ENCODE measurements at places on chromosomes 16 and 17.

DNA sequence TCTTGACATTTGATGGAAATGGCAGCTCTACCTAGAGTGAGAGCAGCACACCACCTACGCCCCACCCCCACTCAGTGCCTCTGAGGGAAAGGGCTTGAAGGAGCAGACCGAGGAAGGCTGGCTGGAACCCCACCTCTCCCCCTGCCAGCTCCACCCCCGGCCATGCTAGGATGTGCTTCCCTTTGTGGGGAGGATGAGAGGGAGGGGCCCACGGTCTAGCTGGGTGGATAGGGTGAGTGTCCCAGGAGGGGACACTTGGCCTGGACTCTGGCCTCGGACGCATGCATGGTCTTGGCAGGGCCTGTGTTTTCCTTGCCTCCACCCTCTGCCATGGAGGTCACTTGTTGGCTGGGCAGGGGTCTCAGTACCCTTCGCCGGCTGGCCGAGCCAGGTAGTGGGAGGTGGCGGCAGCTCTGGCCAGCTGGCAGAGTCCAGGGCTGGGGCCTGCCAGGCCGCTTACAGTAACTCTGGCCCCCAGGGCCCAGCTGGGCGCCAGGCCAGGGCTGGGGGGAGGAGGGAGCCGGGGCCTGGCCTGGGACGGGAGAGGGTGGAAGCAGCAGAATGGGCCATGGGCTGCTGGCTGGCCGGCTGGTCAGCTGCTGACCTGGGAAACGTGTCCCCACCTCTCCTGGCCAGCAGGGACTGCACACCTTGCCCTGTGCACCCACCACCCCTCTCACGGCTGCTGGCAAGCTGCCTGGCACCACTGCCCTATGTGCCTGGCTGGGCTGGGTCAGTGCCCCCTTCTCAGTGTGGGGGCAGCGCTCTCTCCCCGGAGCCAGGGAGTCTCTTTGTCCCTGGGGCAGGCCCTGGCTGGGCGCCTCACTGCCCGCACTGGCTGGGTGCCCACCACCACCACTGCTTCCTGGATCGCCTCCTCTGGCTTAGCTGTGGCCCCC, 23.0 kb downstream of the RARA start:
- DNase-seq: peak; percentile 53

DNA sequence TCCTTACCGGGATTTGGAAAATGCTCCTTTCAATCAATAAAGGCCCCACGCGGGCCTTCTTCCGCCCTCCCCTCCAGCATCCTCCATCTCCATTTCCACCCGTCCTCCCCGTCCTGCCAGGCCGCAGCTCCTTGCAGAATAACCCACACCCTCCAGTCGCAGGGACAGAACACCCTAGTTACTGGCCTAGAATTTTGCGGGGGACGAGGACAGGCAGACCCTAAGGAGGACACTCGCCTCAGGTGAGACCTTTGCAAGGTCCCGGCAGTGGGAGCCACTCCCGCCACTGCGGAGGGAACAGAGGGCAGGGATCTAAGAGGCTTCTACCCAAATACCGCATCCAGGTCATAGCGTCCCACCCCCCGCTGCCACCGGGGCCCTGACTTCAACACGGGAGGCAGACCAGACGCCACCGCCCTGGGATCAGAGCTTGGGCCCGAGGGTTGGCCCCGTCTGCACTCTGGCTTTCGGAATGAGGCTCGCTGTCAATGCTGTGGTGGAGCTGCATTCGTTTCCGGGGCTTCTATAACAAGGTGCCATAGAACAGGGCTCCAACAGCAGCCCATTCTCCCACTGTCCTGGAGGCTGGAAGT, 26.8 kb downstream of the SLC25A10 start:
- DNase-seq: no peak

DNA sequence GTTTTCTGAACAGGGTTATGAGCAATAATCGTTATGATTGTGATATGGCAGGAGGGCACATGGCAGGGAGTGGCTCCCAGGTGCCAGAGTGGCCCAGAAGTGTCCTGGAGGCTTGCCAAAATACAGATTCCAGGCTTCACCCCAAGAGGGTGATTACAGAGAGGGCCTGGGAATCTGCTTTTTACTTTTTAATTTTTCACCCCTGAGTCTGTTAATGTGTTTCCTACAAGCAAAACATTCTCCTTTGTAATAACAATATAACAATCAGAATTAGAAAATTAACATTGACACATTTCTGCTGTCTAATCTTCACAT, 212.4 kb downstream of the SNX29 start:
- DNase-seq: no peak

DNA sequence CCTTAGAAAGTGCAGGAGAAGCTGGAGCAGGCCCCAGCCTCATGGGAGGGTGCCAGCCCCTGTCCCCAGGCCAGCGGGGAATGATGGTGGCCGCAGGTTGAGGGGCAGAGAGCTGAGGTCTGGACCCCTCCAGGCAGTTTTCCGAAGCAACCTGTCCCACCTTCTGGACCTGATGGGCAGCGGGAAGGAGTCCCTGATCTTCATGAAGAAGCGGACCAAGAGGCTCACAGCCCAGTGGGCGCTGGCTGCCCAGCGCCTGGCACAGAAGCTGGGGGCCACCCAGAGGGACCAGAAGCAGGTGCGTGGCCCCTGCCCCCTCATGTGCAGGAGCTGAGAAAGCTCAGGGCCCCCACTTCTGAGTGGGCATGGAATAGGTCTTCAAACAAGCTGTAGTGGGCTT, 36.8 kb downstream of the MGAT5B start:
- no peak for DNase-seq

GRCh38 chr17:36878216-36878615, 59.1 kb upstream of the LHX1 start:
- DNase-seq: no peak

DNA sequence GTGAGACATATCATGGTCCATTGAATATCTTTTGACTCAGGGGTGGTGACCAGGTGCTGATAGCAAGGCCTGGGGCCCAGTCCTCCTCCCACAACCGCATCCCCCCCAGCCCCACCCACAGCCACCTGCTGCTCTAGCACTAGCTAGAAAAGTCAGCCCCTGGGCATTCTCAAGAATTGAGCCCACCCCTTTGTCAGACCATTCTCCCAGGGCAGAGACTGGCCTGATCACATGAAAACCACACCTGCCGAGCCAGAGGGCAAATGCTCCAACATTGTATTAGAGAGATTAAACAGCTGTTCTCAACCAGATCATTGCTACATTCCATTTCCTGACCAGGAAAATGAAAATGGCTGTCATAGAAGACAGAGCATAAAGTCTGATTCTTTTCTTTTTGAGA, 62.4 kb downstream of the RAB11FIP4 start:
- DNase-seq: no peak

All from caudate nucleus (tissue), 63 donors.